ENCODE measurements at places on chromosomes 5 and 9.

DNA sequence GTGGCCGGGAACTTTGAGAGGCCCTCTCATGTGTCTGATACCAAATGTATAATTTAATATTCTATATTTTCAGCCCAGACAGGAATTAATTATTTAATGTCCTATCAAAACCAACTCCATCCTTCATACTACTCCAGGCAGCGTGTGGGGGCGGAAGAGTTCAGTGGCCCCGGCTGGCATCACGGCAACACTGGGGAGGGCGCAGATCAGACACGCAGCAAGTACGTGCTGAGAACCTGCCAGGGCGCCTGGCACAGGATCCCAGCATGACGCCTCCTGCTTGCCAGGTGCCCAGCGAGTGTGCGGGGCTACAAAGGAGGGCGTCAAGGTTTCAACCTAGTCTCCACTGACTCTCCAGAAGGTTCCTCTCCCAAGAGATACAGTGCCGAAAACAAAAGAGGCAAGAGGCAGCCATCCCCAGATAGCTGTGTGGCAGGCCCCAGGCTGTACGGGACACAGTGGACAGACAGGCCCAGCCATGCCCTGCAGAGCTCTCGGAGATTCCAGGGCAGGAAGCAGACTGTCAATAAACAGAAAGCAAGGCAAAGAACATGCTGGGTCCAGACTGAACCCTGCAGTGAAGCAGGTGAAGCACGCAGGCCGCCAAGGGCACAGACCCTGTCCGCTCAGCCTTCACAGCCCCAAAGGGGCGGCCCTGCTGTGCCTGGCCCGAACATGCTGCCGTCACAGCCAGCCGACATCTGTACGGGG is 110.3 kb downstream of the VAV2 start:
- DNase-seq, result no peak

GRCh38 chr9:102035929-102036328 is 297.5 kb upstream of the GRIN3A start:
- no peak for DNase-seq

GRCh38 chr5:96141749-96142148 is 180.1 kb upstream of the ELL2 start:
- no peak for DNase-seq

DNA sequence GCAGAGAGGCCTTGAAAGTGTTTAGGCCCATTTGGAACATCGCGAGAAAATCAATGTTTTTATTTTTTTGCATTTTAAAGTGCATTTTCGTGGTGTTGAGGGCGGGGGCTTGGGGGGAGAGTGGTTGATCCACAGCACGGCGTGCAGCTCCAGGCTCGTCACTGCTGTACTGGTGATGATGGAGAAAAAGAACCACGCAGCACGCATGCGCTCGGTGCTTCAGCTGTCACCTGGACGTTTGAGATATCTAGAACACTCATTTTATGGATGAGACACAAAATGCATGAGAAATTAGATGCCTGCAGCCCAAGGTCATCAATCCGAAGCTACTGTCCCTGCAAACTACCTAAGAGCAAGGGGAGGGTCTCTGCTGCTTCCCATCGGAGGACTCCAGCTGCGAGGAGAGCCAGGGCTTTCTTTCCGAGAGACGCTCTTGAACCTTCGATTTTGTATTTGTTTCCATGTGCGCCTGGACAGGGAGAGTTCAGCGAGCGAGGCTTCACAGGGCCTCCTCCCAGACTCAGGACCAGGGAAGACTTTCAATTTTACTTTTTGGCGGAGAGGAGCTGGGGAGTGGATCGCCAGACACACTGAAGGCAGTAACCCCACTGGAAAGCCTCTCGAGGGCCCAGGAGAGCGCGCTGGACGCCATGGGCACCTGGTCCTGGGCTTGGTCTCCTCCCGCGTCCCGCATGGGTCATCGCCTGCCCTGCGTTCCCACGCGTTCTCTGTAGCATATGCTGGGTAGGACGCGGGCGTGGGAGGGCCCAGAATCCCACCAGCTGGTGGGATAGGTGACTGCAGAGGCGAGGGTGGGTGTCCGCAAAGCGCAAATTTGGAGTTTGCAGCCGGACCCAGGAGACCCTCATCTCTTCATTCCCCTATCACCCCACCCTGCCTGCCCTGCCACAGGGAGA is 2.5 kb downstream of the DMRT2 start:
- no peak for DNase-seq

GRCh38 chr9:37364751-37365360 is 57.6 kb upstream of the GRHPR start:
- DNase-seq, result no peak

- no peak for DNase-seq
Observed at GRCh38 chr9:68887232-68887631, 126.7 kb downstream of the PRKACG start.

GRCh38 chr5:178389796-178390195 is 157.2 kb upstream of the PHYKPL start:
- no peak for DNase-seq

GRCh38 chr9:2729003-2729402 is 11.7 kb downstream of the KCNV2 start:
- no peak for DNase-seq

DNA sequence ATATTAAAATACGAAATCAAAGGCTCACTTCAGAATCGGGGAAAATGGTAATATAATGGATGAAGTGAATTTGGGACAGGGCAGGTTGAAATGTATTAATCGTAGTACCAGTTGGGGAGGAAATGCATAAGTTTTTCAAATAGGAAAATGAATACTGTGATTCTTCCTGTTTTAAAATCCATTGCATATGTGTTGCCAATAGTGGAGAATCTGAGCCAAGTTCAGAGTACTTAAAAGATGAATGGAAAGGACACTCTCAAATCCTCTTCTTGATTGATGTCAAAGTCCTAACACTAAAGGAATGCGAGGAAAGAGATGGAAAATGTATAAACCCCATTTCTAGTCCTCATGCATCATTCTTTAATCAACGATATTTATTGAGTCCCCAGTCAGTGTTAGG is 160.9 kb upstream of the CCNG1 start:
- no peak for DNase-seq

DNA sequence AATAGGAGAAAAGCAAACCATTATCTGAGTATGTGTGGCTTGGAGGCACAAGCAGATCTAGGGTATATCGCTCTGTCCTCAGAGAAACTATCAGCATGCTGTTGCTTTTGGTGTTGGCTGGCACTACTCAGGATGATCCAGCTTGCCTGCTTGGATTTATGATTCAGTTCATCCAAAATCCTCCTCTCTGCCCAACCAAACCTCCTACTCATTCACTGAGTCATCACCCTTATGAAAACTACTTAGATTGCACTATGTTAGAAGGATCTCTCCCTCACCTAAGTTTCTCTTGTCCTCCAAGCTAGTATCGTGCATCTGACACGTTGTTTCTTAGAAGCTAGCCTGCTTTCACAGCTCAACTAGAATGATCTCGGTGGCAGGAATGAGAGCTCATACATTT is 14.2 kb upstream of the ZBED3 start:
- no peak for DNase-seq

- DNase-seq, result no peak
Observed at GRCh38 chr5:16673241-16674201, 56.7 kb upstream of the RETREG1 start.

- DNase-seq, result no peak
Observed at GRCh38 chr5:64183956-64184355, 18.3 kb downstream of the RNF180 start.

- DNase-seq, result no peak
Observed at GRCh38 chr5:113607361-113607760, 93.9 kb downstream of the YTHDC2 start.
